Ureter (tissue), 1 donor: ENCODE measurements at places on chromosomes 16 and 17.

DNA sequence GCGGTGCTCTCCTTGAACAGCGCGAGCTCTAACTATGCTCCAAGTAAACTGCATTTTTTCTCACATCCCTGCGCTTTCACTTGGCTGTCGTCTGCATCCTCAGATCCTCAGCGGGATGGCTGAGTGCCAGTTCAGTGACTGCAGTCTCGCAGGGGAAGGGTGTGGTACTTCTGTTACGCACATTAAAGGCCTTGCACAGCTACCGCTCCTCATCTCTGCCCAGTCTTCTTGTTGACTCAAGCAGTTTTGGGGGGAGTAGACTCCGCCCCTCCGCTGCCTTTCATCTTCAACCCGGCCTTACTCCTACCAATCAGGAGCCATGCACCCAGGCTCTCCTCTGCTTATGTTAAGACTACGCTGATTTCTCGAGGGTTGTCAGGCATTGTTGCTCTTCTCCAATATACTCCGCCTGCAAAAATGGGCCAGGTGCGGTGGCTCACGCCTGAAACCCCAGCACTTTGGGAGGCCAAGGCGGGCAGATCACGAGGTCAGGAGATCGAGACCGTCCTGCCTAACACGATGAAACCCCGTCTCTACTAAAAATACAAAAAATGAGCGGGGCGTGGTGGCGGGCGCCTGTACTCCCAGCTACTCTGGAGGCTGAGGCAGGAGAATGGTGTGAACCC lies 10.0 kb downstream of the ATP5PD start:
- DNase-seq, result peak; percentile 85

- no peak for DNase-seq
These were observed 1.4 kb downstream of the CENPN start for GRCh38 chr16:81008505-81008789.

DNA sequence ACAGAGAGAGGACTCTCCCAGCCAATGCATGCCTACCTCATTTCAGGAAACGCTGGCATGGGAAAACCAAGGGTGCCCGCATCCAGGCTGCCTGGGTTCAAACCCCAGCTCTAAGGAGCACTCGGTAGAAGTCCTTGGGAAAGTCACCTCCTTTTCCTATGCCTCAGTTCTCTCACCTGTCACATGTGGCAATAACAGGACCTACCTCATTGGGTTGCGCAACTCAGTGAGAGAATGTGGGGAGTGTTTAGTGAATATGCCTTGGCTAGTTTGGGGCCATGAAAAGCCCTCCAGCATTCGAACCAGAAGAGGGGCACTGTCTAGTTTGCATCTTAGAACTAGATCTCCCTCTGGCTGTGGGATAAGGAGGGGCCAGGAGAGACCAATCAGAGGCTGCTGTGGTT lies 9.0 kb upstream of the NXPH3 start:
- no peak for DNase-seq

- no peak for DNase-seq
These were observed 84.8 kb upstream of the TBC1D3K start for GRCh38 chr17:37839196-37839978.
